CD8-positive, alpha-beta memory T cell (primary cell): ENCODE measurements at places on chromosomes 5 and 9. TPM values are rescaled to one million over a fixed set of nuclear protein-coding genes. Genes with fewer than 3 reads are reported as not detected.
A peak's percentile ranks its signal among the peaks of the same experiment; 100 is the strongest.

ACER2 gene
- total RNA-seq: 3.0 TPM

TEX48 gene
- total RNA-seq: 0.46 TPM

UAP1L1 gene
- total RNA-seq: 15.5 TPM

SLC28A3 gene
- total RNA-seq: 1.0 TPM

CCDC183 gene
- total RNA-seq: 0.73 TPM

LHX2 gene
- not detected for total RNA-seq

C5orf15 gene
- total RNA-seq: 21.8 TPM

MARCHF11 gene
- total RNA-seq: not detected

AHRR gene
- 31.7 TPM for total RNA-seq

ZNF622 gene
- total RNA-seq: 45.9 TPM

TMEM161B gene
- 23.6 TPM for total RNA-seq

KCNV2 gene
- total RNA-seq: not detected

SURF1 gene
- 37.8 TPM for total RNA-seq

GRCh38 chr9:137277329-137278041 is at the start of gene TOR4A:
Gene TOR4A, plus strand, starts transcription at chr9:137277726. Its CDS starts 964 bp downstream, at chr9:137278690.
- DNase-seq: no peak

GRCh38 chr9:81119591-81119990 is 569.8 kb downstream of the TLE1 start:
- no peak for DNase-seq

GRCh38 chr5:147648597-147648996 is 133.9 kb downstream of the JAKMIP2 start:
- no peak for DNase-seq

DNA sequence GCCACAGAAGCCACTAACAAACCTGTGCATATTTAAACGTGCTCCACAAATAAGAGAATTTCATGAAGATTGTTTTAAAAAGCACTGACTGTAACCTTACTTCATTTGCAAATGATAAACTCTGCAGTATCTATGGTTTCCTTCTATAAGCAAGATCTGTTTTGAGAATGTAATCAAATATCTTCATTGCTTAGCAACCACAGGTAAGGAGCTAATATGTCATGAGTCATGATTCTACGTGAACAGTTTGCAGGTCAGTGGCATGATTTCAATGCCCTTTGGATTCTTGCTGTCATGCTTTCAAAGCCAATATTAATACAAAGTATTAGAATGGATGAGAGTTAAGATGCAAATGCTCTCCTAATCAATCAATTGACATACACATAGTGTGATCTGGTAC is 325.0 kb downstream of the EDIL3 start:
- DNase-seq: no peak

- no peak for DNase-seq
These were observed 89.7 kb downstream of the PDE6A start for GRCh38 chr5:149854866-149855265.

GRCh38 chr9:97695995-97696802 is 941 bp downstream of the XPA start:
- no peak for DNase-seq

DNA sequence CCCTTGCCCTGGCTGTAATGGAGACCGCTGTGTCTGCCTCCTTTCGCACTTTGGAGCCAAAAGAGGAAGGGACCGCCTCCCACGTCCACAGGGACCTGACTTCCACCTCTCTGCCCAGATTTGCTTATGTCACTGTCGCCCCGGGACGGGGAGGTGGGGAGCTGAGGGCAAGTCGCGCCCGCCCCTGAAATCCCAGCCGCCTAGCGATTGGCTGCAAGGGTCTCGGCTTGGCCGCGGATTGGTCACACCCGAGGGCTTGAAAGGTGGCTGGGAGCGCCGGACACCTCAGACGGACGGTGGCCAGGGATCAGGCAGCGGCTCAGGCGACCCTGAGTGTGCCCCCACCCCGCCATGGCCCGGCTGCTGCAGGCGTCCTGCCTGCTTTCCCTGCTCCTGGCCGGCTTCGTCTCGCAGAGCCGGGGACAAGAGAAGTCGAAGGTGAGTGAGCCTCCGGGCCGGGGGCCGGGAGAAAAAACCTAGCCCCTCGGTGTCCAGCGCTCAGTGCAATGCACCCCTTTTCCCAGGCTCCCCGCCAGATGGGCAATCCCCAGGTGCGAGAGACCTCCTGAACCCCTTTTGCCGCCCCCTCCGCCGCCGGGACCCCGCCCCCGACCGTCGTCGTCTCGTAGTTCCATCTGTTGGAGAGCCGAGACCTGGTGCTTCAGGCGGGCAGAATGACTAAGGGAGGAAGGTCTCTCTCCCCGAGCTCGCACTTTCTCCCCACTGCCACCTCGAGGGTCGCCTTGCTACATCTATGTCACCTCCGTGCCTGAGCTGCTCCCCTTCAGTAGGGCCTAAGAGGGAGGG is at the start of gene GPX3:
GPX3 (plus strand) TSS at position 288 of the 807 bp plus-strand sequence; CDS start at position 352, 64 bp downstream.
- no peak for DNase-seq

GRCh38 chr5:96297867-96298266 is 135.2 kb downstream of the PCSK1 start:
- no peak for DNase-seq

- no peak for DNase-seq
These were observed 5.1 kb upstream of the CCDC192 start for GRCh38 chr5:127697894-127698600.

- no peak for DNase-seq
These were observed 424.1 kb upstream of the CD180 start for GRCh38 chr5:67620424-67621397.

GRCh38 chr5:52867809-52868208 is 80.1 kb downstream of the ITGA1 start:
- no peak for DNase-seq

GRCh38 chr9:80175286-80176150 is 603.8 kb downstream of the TLE4 start:
- DNase-seq: no peak

- peak; percentile 44 for DNase-seq
These were observed 2.3 kb upstream of the TNIP1 start for GRCh38 chr5:151083081-151083676.

- DNase-seq: no peak
These were observed 90.3 kb upstream of the EGFLAM start for GRCh38 chr5:38168029-38168428.

DNA sequence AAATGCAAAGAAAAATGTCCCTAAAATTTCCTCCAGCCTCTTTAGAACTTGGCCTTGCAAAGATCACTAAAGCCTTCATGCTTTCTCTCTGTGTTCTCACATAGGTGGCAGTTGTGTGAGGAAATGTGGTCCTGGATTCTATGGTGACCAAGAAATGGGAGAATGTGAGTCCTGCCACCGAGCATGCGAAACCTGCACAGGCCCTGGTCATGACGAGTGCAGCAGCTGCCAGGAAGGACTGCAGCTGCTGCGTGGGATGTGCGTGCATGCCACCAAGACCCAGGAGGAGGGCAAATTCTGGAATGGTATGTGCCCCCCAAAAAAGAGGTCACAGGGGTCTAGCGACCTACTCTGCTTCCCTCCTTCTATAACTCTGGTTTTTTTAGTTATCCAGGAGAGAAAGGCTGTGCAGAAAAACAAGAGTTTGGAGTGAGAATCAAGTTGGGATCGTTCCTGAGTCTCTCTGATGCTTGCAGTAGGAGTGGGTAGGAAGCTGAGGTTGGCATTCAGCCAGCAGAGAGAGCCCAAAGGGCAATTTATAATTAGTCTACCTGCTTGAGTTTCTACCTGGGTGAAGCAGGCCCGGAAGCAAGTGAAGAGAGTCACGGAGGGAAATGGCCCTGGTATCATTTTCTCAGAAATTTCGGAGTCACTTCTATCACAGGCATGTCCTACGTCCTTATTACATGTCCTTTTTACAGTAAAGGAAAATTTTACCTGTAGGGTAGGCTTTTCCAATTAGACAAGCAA is 97.5 kb downstream of the RFK start:
- DNase-seq: no peak

DNA sequence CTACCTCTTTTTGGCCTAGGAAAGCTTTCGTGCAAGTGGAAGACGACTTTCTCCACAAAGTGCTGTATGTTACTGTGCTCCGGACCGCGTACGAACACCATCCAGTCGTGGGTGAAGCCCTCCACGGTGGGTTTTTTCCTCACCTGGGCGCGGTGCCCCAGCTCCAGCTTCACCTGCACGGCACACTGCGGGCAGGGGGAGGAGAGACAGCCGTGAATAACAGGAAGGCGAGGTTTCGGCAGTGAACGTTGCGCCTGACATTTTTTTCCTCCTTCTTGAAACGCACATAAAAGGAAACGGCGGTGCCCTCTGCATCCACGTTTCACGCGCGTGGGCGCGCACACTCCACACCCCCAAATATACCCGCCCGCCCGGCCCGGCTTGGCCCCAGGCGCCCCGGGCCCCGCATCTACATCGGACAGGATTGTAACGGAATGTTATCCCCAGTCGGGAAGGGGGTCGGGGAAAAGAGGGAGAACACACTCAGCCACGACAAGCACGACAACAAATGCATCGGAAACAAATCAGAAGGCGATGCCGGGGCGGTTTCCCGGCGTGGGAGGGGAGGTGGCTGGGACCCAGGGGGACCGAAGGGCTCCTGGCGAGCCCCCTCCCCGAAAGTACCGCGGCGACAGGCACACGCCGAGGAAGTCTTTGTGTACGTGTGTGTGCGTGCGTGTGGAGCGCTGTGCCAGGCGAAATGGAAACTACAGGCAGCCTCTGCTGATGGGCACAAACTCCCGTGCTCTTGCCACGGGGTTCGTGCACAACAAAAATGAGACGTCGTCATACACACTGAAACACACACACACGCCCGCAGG is 1.4 kb downstream of the MLLT3 start:
- peak; percentile 61 for DNase-seq

- DNase-seq: no peak
These were observed 4.0 kb downstream of the LCN2 start for GRCh38 chr9:128153060-128153946.

DNA sequence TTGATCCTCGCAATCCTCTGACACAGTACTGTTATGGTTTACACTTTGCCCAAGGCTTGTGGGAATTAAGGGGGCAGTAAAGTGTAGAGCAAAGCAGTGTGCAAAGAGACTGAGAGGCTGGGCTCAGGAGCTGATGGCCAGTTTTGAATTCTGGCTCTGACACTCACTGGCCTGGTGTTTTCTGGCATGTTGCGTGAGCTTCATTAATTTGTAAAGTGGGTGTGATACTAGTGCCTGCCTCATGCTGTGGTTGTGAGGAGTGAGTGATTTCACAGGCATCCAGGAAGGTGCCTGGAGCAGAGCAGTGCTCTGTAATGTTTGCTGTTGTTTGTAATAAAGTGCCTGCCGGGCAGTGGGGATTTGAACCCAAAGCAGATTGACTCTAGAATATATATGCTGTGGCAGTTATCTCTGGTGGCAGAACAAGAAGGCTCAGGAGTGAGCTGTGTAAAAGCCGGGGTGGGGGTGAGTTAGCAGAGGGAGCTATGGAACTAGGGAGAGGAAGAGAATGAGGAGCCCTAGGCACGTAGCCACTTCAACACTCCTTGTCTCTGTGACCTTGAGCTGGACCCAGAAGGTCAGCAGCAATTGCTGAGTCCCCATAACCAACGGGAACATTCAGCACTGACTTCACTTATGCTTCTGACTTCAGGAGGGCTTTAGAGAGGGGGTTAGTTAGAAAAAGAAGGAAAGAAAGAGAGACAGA is 108.5 kb downstream of the DOCK2 start:
- DNase-seq: no peak

DNA sequence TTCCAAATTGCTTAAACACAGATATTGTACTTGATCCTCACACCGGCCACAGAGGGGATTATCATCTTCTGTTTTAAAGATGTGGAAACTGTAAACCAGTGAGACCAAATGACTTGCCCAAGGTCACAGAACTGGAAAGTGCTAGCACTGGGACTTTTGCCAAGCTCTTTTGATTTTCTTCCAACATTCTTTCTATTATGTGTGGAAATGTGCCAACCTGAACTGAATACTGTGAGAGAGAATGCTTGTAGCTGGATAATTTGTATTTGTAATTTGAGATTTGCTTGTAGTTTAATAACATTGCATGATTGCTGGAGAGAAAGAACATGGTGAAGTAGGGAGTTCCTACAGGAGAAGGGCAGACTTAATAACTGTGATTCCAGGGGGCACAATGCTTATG is 977.9 kb upstream of the NUDT12 start:
- no peak for DNase-seq

DNA sequence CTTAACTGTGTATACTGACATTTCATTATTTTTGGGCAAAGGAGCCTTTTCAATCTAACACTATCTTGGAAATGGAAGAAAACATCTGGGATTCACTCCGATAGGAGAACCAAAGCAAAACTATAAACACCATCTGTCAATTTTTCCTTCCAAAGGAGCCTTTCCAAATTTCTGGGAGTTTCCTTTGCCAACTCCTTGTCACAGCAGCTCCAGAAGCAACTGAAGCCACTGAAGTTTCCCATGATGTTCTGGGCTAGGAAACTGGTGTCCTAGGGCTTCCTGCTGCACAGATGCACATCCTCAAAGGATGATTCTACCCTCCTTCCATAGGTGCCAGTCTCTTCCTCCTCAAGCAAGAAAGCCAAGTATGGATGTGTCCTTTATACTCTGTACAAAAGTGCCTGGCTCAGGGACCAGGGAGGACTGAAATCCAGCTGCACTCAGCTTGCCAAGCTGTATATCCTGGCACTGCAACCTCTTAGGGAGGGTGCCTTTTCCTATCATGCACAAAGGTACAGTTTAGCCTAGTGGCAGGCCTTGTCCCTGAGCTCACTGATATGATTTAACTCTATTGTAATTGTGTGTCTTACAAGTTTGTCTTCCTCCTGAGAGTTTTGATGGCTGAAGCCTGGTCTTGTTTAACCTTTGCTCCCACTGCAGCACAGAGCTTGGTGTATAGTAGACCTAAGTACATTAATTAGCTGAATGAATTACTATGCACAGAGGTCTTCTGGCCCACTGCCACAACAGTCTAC is 8.4 kb upstream of the UBAP1 start:
- DNase-seq: no peak

DNA sequence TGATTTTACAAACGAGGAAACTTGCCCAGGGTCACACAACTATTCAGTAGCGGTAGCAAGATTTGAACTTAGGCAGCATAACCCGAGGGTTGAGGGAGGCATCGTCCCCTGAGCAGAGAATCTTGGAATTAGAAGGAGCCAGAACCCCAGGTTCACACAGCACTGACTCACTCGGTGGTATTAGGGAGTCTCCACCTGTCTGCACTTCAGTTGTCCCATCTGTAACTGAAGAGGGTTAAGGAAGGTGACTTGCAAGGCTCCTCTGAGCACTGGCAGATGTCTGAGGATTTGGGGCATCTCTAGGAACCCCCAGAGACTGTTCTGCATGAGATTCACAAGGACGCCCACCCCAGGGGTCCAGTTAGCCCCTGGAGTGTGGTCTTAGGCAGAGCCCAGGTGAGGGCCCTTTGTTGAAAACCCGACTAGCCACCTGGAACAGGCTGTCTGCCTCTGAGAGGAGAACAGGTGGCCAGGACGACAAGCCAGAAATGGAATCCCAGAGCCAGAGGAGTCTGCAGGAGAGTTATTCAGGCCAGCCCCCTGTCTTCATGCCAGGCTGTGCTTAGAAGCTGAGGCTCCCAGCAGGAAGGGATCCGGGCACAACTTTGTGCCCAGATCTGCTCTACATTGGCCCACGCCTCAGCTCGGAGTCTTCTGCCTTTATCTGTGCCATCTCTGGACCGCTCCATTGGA is 50.0 kb upstream of the ORM1 start:
- no peak for DNase-seq

- DNase-seq: no peak
These were observed 22.3 kb upstream of the NFIB start for GRCh38 chr9:14336244-14336643.

- DNase-seq: no peak
These were observed 30.5 kb downstream of the TLR4 start for GRCh38 chr9:117734523-117735314.

GRCh38 chr5:6506611-6507010 is 58.0 kb downstream of the UBE2QL1 start:
- no peak for DNase-seq
